ENCODE measurements at places on chromosomes 16 and 17. TPM values are rescaled to one million over a fixed set of nuclear protein-coding genes. Genes with fewer than 3 reads are reported as not detected.

Gene TRIM72
- 55.5 TPM for total RNA-seq

Gene SLC52A1
- 0.04 TPM for total RNA-seq

Gene TP53TG3C
- total RNA-seq: not detected

Gene NPIPA3
- total RNA-seq: 0.66 TPM

Gene YPEL2
- total RNA-seq: 12.8 TPM

Gene PSMD12
- total RNA-seq: 16.0 TPM

Gene TMIGD1
- total RNA-seq: not detected

Gene OR1F1
- total RNA-seq: not detected

Gene RNF222
- not detected for total RNA-seq

Gene MT1M
- total RNA-seq: 2.4 TPM

Gene C17orf67
- 1.3 TPM for total RNA-seq
